ENCODE measurements at places on chromosomes 4 and X.

DNA sequence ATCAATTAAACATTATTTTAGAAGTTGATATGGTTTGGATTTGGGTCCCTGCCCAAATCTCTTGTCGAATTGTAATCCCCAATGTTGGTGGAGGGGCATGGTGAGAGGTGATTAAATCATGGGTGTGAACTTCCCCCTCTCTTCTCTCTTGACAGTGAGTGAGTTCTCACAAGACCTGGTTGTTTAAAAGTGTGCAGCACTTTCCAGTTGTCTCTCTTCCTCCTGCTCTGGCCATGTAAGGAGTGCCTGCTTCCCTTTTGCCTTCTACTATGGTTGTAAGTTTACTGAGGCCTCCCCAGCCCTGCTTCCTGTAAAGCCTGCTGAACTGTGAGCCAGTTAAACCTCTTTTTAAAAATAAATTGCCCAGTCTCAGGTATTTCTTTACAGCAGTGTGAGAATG is 141.4 kb downstream of the GALNTL6 start:
- no peak for DNase-seq

DNA sequence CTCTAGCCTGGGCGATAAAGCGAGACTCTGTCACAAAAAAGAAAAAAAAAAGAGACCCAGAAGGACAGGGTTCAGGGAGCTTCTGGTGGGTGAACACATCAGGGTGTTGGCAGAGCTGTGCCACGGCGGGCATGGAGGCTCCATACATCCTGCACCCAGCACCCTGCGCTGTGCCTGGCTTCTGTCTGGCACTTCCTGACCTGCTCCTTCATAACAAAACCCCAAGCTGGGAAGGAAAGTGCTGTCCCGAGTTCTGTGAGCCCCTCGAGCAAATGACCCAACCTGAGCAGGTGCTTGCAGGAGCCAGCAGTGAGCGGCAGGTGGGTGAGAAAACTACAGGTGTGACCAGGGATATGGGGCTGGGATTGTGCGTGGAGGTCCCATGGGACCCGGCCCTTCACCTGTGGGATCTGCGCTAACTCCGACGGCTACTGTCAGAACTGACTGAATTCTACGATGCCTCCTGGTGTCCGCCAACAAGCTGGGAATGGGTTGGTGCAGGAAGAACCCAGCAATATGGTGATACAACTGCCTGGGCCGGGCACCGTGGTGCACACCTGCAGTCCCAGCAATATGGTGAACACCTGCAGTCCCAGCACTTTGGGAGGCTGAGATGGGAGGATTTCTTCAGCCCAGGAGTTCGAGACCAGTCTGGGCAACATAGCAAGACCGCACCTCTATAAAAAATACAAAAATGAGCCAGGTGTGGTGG is 18.9 kb downstream of the ASMTL start:
- no peak for DNase-seq

DNA sequence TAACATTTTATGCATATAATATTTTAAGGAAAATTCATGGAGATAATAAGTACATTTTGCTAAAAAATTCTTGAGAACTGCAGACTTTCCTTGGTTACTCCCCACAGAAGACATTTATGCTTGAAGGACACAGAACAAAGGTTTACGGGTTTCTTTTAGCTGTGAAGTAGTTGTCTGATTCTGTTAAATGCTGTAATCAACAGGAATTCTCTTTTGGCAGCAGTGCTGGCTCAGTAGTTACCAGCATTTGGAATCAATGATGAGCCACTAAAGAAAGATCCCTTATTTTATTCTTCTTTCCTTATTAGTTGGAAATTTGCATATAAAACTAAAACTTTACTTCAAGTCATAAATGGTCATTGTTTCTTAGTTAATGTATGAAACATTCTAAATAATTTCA is 199.3 kb upstream of the FAT4 start:
- DNase-seq: no peak

GRCh38 chr4:3835527-3836405 is 69.6 kb downstream of the ADRA2C start:
- DNase-seq: no peak

DNA sequence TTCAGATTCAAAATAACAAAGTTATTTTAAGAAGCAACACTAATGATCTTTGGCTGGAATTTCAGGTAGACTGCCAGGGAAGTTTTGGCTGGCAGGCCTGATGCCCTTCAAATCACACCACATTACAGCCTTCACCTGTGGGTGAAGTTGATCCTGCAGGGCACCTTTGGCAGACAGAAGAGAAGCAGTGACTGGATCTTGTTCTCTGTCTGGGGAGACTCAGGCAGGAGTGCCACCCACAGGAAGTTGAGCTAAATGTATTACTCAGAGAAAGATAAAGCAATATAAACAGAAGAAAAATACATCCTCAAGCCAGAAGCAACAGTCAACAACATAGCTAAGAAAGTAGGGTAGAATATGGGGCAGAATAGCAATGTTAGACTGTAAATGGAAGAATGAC is 12.8 kb upstream of the CFAP299 start:
- DNase-seq: no peak

DNA sequence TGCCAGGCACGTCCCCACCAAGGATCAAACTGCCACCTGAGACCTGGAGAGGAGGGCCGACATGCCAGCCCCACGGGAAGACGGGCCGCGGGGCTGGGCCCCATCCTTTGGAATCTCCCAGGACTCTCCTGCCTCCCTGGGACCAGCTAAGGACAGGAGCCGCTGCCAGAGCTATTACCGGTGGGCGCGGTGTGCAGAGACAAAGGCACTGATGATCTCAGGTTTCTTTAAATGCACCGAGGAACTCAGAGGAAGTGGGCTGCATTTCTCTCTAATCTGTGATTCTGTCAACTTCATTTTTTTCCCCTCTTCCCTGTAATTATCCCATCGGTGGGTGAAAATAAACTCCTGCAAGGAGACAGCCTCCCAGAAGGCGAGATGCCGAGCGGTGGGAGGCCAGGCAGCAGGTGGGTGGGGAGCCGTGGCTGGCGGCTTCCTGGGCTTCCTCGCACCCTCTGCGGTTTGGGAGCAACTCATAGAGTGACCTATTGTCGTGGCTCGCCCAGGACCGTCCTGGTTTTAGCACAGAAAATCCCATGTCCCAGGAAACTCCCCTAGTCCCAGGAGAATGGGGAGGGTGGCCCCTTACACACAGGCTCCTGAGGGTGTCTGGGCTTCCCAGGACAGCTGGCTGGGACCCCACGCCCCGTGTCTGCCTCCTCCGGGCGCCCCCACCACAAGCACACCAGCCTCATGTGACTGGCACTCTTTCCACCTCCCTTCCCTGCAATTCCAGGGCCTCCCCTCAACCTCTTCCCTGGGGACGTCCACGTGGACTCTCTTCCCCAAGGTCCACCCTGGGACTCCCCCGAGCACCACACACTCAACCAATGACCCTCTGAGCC is 62.3 kb upstream of the ADRA2C start:
- no peak for DNase-seq

DNA sequence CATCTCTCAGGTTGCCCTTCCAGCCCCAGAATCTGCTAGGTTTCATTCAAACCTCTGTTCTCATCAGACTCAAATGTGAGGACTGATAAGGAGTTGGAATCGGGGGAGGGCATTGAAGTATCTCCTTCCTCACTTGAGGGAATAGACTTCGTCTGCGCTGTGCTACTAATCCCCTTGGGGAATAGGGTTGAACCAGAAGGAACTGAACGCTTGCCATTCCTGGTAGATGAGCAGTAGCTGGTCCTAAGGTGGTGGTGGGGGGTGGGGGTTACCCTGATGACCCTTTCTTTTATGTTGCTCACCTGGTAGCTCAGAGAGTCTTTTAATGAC is 692 bp upstream of the SLC9A7 start:
- no peak for DNase-seq

DNA sequence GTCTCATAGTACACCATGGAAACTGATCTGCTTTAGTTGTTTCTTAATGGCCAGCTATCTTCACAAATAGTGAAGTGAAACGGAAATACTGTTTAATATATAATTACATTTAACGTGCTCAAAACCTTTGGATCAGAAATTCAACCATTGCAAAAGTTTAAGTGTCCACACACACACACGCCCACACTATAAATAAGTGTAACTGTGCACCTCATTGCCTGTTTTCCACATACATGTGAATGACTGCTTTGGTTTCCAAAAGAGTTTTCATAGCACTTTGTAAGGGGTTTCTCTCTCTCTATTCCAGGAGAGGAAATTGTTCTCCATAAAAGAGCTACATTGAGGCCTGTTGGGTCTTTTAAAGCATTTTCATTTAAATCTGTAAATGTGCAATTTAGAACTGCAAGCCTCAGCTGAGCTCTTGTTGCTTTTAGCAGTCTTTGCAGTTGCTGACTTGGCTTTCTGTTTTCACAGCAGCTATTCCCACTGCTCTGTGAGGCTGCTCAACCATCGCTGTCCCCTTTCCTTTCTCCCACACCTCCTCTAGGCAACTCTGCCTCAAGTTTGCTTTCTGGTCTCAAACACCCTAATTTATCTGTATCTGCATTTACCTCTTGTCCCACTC is 94.5 kb downstream of the RAPGEF2 start:
- DNase-seq: no peak

DNA sequence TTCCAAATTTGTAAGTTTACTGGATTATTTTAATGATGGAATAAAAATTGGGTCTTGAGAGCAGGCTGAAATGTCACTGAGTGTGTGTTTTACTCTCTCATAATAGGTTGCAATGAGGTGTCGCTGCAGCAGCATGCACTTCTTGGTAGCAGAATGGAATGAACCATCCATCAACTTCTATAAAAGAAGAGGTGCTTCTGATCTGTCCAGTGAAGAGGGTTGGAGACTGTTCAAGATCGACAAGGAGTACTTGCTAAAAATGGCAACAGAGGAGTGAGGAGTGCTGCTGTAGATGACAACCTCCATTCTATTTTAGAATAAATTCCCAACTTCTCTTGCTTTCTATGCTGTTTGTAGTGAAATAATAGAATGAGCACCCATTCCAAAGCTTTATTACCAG is 2.6 kb downstream of the SAT1 start:
- DNase-seq: no peak

DNA sequence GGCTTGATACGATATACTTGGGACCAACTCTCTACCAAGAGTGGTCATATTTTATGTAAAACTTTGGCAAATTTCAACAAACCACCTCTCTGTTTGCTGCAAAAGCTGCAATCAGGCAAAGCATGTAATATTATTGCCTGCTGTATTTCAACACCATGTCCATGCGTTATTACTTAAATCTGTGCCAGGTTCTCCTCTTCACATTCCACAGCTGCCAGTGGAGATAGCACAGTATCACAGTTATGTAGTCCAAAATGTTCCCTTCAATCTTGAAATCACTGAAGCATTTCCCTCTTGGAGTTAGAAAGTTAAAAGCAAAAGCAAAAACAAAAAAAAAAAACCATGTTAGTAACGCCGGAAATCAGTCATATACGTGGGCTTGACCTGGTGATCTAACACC is 396.7 kb upstream of the MAGEC2 start:
- no peak for DNase-seq

GRCh38 chrX:124680287-124680686 is 333.9 kb downstream of the SH2D1A start:
- no peak for DNase-seq

- DNase-seq: no peak
Measured at GRCh38 chr4:97142893-97143292, 1000.4 kb downstream of the STPG2 start.

- no peak for DNase-seq
Measured at GRCh38 chr4:2832981-2833670, 10.5 kb upstream of the ADD1 start.

DNA sequence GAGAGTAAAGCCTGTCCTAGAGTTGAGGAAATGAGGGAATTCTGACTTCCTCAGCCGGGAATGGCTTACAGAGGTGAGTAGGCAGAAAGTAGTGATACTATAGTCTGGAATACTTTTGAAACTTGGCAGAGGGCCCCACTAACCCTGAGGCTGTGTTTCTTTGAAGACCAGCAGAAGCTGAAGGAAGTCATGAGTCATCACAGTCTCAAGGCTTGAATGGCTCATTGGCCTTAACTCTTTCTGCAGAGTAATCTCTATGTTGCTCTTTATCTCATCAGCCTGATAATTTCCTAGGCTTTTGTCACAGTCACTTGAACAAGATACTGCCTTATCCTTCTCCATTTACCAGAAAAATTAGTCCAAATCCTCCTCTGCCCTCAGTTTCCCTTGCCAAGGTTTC is 80.8 kb downstream of the ANKRD50 start:
- DNase-seq: no peak

- DNase-seq: no peak
Measured at GRCh38 chrX:17792826-17793225, 55.5 kb downstream of the SCML1 start.

- DNase-seq: no peak
Measured at GRCh38 chr4:179750374-179750773, 2308.1 kb upstream of the AGA start.

DNA sequence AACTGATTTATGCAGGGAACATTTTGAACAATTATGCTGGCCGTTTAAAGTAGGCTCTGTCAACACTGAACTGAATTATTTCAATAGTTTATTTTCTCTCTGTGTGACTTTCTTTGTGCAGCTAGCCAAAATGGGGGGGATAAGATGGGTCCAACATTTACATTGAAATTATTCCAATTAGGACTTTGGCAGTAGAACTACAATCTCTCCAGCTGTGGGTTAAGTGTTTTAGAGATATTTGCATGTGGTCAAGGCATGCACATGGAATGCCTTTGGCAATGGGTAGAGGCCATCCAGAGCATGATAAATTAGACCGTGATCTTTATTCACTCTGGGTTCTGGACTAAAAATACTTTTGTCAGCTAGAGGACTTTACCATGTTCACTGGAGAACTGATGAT is 107.9 kb upstream of the ELOVL6 start:
- DNase-seq: no peak

DNA sequence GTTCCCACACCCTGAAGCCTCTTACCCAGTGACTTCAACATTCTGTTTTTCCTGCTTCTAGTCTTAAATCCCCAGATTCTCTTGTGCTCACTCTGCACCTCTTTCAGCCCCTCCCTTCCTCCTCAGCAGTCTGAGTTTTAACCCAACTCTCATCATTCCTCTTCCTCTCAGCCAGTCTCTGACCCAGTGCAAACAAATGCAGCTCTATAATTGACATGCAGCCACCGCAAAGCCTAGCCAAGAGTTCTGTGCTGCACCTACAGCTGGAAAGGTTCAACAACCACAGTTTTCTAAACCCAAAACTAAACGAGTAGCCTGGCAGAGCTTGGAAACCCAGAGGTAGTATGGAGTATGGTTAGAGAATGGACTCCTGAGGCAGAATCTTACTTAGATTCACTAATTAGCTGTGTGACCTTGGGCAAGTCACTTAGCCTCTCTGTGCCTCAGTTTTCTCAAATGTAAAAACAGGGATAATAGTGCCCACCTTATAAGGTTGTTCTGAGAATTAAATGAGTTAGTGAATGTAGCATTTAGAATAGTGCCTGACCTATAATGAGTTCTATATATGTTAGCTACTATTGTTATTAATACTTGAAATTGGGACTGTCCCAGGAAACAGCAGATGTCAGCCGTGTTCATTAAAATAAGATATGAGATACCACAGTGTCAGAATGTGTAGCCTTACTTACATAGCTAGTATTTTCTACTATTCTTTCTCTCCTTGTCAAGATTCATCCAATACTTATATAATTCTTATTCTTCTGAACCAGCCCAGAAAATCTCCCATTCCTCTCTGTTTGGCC is 3.5 kb downstream of the TMEM154 start:
- no peak for DNase-seq
